ENCODE measurements at places on chromosomes 2 and 18.

DNA sequence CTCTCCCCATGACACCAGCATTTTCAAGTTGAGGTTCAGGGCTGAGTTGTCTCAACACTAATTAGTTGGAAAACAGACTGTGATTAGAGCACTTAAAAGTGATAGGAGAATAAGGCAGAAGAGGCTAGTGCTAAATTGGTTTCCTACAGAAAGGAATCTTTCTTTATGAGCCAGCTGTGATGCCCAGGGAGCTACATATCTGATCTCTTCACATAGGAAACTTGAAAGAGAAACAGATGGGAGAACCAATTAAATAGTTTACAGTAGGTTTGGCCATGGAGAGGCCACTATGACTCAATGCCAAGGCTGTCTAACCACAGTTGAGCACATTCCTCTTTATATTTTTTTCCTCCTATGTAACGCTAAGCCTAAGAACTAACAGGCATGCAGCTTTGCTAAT lies 418.3 kb upstream of the CYRIA start:
- no peak for DNase-seq

GRCh38 chr2:234881413-234882241 lies 70.2 kb upstream of the SH3BP4 start:
- DNase-seq, result no peak

DNA sequence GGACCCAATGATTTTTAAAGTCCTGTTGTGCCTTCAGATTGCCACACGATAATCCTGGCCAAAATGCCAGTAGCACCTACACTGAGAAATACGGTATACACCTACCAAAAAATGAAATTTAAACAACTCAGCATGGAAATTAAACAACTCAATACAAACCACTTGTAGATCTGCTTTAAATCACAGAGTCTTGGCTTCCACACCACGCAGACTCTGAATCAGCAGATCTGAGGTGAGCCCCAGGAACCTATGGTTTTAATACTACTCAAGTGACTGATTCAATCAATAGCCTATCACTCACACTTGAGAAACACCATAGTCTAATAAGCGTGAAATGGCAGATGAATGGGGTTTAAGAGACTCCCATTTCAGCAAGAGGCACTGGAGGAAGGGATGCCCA lies 46.9 kb downstream of the MAP4K3 start:
- no peak for DNase-seq

- DNase-seq, result no peak
Observed at GRCh38 chr2:215900203-215900611, 113.1 kb downstream of the MREG start.

DNA sequence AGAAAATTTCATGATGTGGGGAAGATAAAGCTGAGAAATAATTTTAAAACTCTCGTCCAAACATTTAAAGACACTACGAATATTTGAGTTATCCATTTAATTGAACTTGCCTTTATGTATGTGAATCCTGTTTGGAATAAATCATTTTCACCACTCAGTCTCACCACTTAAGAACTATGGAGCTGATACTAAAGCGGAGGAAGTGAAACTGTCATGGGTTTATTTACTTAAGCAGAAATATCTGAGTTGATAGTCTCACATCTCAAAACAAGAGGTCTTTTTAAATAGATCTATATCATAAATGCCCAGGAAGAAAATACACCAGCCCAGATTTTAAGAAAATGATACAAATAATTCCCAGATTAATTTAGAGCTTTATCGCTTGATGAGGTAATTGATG lies 532.4 kb downstream of the ZNF804A start:
- no peak for DNase-seq

DNA sequence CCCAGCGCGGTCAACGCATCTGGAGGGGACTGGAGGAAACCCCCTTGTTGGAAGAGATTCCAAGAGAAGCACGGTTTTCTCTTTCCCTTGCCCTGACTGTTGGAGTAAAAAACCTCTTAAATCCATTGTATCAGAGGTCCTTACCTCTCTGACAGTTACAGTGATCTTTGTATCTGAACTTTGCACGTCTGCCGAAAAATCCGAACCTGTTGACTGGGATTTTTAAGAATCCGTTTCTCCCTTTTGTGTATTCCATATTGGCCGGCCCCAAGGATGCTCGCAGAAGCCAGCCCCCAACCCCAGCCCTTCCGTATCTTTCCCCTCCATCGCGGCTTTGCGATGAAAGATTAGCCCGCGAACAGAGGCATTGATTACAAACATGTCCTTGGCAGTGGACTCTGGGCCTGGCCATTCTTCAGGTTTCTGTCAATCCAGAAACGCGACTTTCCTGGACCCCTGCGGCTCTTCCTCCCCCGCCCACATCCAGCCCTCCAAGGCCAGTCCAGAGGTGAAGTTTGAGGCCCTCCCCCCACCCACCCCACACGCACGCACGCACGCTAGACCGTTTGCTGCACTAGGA lies 4.6 kb upstream of the DLX1 start:
- no peak for DNase-seq

- no peak for DNase-seq
Observed at GRCh38 chr2:23692851-23693605, 233.9 kb downstream of the ATAD2B start.

- no peak for DNase-seq
Observed at GRCh38 chr2:241853651-241854341, 4.9 kb downstream of the PDCD1 start.

Measured in activated CD8-positive, alpha-beta memory T cell treated with anti-CD3 and anti-CD28 coated beads for 4 hours (primary cell).